Activated T-cell treated with anti-CD3 and anti-CD28 coated beads for 1 hour (primary cell): ENCODE measurements at places on chromosomes 12 and 14.

DNA sequence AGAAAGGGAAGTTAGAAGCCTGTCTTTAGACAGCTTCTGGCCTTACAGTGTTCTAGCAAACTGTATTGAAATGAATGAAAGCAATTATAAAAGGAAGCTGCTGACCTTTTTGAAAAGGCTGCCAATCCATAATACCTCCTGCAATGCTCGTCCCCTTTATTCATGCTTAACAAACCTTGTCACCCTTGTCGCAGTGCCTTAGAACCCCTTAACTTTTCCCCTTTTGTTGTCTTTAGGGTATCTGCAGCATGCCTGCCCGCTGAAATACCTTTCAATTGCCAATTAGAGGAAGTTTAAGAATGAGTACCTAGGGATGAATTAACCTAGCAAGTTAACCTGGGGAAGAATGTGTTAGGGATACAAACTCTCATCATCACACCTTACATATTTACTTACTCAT, 731.2 kb downstream of the RERGL start:
- no peak for DNase-seq

- no peak for DNase-seq
Observed at GRCh38 chr12:108126990-108127501, 2.0 kb upstream of the WSCD2 start.

- DNase-seq: no peak
Observed at GRCh38 chr14:91374879-91375702, 42.5 kb downstream of the CCDC88C start.

GRCh38 chr12:8483079-8483478, 27.3 kb downstream of the CLEC6A start:
- DNase-seq: no peak

DNA sequence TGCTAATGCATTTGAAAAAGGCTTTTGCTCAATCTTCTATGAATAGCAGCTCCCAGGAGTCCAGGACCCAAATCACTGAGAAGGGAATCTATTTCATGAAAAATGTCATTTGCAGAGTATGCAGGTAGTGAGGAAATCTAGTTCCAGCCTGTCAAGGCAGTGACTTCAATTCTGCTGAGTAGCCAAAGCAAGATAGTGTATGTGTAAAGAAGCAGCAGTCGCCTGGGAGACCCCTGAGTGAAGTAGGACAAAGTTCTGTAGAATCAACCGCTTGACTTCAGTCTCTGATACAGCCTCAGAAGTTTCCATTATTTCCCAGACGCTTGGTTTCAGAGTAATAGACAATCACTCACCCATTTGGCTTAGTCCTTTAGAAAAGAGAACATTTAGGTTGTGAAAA, 435.6 kb upstream of the LRFN5 start:
- no peak for DNase-seq

DNA sequence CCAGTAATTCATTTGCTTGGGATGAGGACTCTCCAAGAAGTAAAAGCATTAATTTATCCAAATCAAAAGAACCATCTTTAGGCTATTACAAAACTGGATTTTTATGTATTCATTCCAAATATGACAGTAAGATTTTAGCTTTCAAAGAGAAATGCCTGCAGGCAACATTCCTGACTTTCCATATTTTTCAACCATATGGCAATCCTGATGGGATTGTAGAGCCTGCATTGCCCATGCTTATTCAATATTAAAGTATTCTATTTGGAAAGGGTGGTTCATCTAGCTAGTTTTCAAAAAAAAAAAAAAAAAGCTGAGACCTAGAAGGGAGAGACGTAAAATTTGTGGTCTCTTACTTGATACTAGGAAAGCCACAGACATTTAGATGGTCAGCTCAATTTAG, 1253.7 kb downstream of the LRFN5 start:
- DNase-seq: no peak

DNA sequence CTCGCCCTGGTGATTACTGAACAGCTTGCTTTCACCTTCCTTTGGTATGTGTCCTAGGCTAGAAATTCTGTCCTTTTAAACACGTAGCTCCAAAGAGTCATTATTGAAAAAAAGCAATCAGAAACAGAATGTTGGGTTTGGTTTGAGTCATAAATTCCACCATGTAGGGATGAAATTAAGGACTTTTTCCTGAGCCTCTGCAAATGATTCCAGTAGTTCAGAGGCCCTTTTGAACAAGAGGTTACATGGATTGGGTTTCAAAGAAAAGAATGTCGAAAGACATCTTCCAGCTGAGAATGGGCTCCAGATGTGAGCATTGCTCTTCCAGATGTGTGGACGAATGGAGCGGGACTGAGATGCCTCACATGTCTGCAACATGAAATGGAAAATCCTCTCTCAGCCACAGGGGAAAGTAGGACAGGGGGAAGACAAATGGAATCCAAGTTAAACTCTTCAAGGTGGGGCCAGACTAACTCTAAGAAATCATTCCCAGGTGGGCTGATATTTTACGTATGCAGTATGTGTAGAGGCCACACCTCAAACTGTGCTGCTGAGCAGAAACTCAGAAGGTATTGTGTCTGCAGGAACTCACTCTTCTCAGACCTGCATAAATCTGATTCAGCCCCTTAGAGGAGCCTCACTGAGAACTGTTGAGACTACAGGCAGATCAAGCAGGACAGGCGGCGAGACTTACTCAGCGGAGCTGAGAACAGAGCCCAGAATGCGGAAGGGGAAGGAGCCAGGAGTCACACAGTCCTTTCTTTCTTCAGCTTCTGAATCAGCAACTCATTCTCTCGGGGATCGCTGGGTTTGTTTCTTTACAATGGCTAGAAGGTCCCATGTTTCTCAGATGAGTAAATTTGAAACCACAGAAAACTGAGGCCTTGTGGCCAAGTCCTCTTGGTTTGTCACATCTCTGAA, 23.3 kb upstream of the EMP1 start:
- DNase-seq: no peak

DNA sequence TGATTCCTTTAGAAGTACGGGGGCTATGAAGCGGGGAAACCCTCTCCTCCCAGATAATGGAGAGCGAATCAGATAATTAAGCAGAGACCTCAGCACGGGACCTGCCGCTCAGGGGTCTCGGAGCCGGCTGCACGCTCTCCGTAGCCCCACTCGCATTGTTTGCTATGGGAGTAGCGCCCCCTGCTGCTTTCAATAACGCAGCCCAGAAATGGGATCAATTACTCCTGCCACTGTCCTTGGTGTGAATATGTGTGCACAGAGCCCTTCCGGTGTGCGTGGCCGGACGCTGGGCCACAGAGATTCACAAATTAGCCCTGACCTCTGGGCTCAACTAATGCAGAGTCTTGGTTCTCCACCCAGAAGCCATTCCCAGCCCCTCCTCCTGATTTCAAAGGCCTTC, 76.4 kb upstream of the TMEM132C start:
- DNase-seq: no peak

DNA sequence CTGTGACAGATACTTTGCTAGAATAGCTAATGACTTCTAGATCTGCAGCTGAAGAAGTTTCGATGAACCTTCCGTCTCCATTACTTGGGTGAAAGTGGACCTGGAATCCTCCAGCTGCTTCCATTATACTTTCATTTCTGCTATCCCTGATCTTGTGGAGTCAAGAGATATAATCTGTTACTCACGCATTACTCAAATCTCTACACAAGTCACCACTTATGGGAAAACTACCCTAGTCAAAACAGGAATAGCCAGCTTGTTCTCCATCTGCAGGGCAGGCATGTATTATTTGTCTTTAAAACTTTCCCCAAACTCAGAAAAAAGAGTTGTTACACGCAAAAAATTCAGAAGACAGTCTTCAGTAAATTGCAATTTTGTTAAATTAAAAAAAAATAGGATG, 2.8 kb upstream of the KTN1 start:
- no peak for DNase-seq

- no peak for DNase-seq
Observed at GRCh38 chr12:62468397-62468796, 1.8 kb downstream of the MON2 start.

GRCh38 chr12:130068741-130069140, 93.5 kb upstream of the FZD10 start:
- no peak for DNase-seq

GRCh38 chr14:102560458-102561261, 31.8 kb upstream of the RCOR1 start:
- DNase-seq: no peak

DNA sequence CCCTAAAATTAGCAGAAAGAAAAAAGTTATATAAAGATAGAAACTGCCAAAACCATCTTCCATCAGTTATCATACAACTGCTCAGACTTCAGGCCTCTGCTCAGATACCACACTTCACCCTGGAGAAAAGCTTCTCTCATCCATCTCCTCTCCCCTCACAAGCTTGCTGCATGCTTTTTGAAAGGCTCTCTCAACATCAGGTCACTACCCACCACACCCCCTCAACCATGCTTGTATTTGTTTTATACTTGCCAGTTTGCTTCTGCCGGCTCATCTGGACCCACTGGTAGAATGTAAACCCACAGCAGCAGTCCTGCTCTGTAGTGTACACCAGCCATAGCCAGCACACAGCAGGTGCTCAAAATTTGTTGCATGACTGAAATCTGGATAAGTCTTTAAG, 8.8 kb downstream of the PPP1CC start:
- DNase-seq: no peak

GRCh38 chr12:105522166-105522825, 191.8 kb downstream of the C12orf75 start:
- no peak for DNase-seq

- no peak for DNase-seq
Observed at GRCh38 chr14:52663850-52664249, 31.5 kb downstream of the ERO1A start.

- no peak for DNase-seq
Observed at GRCh38 chr12:94602024-94602423, 48.3 kb downstream of the TMCC3 start.

DNA sequence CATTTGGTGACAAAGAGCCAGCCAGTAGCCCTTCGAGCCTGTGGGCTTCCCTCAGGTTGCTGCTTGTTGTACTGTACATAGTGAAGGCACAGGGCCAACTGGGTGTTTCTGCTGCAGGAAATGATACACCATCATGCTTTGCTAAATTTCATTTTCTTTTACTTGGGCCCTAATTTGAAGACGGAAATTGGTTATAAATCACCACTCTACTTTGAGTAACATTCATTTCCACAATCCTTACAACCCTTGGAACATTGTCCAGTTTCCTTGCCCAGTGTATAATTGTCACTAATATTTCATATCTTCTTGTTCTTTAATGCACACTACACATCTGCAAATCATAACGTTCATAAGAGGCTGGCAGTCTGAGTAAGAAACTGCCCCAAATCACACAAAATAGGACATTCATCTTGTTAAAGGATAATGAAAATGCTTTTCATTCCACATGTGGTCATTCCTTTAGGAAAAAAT, 30.2 kb downstream of the MSRB3 start:
- DNase-seq: no peak

- DNase-seq: no peak
Observed at GRCh38 chr12:65263777-65264176, 14.7 kb upstream of the MSRB3 start.

GRCh38 chr12:55932551-55932910, 1.6 kb downstream of the DGKA start:
- DNase-seq: peak; percentile 39

GRCh38 chr14:86464341-86464740, 934.4 kb downstream of the FLRT2 start:
- DNase-seq: no peak

GRCh38 chr12:30019366-30020140, 235.8 kb upstream of the TMTC1 start:
- no peak for DNase-seq

DNA sequence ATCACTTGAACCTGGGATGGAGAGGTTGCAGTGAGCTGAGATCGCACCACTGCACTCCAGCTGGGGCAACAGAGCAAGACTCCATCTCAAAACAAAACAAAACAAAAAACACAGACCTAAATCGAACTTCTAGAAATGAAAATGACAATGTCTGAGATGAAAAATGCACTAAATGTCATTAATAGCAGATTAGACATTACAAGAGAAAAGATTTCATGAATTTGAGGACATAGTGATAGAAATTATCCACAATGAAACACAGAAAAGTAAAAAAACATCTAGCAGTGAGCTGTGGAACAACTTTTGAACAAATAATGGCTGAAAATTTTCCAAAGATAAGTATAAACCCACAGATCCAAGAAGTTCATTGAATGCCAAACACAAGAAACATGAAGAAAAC, 35.2 kb downstream of the BICDL1 start:
- no peak for DNase-seq

DNA sequence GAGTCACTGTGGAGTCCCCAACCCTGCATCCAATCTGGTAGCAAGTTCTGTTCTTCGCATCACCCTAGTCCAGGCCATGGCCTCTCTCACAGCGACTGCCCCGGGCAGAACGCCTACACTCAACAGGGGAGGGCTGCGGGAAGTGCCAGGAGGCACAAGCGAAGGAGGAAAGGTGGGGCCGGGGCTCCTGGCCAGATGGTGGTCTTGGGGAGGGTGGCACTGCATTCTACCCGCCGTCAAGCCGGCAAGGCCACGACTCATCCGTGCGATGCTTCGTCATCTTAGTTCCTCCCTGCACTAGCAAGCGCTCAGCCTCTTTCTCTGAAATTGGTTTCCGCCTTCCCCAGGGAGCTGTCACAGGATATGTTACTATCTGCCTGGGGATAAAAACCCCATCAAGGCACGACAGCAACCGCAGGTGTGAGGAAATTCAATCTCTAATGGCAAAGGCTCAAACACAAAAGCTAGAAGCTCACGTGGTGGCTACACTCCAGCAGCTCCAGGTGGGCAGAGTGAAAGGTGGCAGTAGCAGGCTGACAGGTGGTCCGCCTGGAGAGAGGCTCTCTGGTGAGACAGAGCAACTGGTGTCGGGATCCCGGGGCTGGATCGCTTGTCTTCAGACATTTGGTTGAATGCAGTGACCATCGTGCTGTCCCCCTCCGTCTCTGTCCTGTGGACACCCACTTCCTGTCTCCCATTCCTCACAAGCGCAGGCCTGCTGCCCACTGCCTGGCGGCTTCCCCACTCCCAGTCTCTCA, 34.1 kb downstream of the ACADS start:
- DNase-seq: no peak

DNA sequence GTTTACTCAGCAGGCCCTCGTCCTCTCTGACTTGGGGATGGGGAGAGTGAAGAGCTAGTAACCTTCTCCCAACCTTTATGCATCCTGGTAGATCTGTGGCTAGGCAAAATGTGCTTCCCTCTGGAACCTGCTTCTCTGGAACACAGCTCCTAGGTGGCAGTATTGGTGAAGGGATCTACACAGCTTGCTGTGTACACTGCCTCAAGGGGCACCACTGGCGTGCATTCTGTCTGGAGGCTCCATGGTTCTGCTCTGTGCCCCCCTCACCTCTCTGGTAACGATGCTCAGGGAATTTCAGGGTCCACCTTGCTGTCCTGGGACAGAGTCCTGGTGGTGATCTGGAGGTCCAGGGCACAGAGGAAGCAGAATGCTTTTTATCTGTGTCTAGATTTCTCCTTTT, 43.5 kb upstream of the KCNA5 start:
- no peak for DNase-seq
